IMR-90 (cell line): ENCODE measurements at places on chromosomes 11 and 22. TPM values are rescaled to one million over a fixed set of nuclear protein-coding genes. Genes with fewer than 3 reads are reported as not detected.

DNA sequence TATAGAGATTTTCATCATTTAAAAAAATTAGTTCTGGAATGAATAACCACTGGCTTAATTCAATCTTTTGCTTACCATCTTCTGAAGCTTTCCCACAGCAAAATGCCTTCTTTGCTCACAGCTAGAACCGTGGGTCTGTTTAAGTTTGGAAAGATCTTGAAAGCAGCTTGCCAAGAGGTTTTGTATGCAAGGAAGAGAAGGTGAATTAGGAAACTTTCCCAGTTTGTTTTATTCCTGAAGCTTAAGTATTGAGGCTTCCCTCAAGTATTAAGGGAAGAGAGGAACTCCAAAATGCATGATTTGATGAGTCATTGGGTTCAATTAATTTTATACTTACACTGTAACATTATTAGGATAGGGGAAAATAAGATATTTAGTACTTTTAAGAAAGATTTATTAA, 1.9 kb upstream of the ARHGEF12 start:
- H3K27me3 ChIP-seq = no peaks in the 10 kb centered on the region
- peaks cover 13% of the 10 kb centered on the region for H3K4me1 ChIP-seq
- H3K27ac ChIP-seq = no peak overlapping the region
- H3K4me3 ChIP-seq = no peak overlapping the region
- H3K36me3 ChIP-seq = peaks cover 7% of the 10 kb centered on the region

DNA sequence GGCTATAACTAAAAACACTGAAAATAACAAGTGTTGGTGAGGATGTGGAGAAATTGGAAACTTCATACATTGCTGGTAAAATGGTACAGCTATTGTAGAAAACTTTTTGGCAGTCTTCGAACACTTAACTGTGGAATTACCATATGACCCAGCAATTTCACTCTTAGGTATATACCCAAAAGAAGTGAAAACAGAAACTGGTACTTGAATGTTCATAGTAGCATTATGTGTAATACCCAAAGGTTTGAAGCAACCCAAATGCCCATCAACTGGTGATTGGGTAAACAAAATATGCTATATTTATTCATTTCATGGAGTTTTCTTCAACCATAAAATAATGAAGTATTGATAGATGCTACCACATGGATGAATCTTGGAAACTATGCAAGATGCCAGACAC, 40.8 kb upstream of the FTH1 start:
- H3K4me1 ChIP-seq = peaks cover 14% of the 10 kb centered on the region; the same call in 1 of the 2 replicates
- H3K27me3 ChIP-seq = peaks cover 3% of the 10 kb centered on the region; the same call in 1 of the 2 replicates
- no peak for DNase-seq
- H3K36me3 ChIP-seq = no peaks in the 10 kb centered on the region

GRCh38 chr11:86167499-86168164, 76.9 kb upstream of the EED start:
- no peaks in the 10 kb centered on the region for H3K36me3 ChIP-seq
- no peaks in the 10 kb centered on the region for H3K27me3 ChIP-seq
- peaks cover 6% of the 10 kb centered on the region for H3K4me1 ChIP-seq

DNA sequence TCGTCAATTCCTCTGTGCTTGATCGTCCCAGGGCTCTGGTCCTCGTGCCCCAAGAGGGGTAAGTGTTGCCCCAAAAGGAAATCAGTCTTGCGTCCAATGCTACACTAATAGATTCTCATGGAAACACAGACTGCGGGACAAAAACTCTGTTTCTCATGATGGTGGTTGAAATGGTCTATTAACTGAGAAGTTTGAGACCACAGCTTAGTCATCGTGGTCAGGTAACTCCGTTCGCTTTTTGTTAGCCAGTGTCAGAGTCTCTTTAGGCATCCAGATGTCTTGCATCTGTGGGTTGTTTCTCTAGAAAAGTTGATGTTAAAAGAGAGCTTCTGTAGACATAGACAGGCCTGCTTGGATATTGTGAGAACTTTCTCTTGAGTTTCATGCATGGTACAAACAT, 104.6 kb upstream of the SORL1-AS1 start:
- no peak overlapping the region for H3K27ac ChIP-seq
- no peaks in the 10 kb centered on the region for H3K36me3 ChIP-seq
- no peaks in the 10 kb centered on the region; the same call in none of the 2 replicates for H3K27me3 ChIP-seq

DNA sequence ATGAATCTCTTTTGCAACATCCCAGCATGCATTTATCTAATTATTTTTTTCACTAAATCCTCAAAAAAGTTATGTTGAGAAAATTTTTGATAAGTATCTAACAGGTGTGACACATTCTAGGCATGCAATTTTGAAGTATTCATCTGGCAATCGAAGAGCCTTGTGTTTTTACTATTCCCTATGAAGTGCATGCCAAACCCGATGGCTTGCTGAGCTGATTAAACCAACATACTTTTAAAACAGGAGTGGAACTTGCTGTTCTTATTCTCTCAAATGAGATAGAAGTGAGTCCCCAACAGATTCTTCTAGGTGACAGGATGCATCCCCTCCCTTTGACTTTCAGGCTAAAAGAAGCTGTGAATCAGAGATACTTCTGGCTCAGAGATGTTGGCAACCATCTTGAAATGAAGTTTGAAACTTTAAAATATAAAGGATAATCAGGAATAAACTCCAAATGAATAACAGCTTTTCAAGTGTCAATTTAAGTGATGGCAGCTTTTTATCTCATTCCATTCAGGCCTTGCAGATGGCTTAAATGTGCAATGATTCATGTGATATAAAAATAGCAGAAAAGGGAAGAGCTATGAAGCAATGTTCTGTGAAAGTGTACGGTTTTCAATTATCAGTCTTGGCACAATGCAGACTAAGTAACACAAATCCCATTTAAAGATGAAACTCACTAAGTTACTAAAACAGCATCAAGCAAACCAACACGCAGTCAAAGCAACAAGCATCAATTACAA, 67.7 kb downstream of the APOL5 start:
- no peak for DNase-seq
- H3K36me3 ChIP-seq = peaks cover 17% of the 10 kb centered on the region
- peaks cover 16% of the 10 kb centered on the region for H3K4me1 ChIP-seq
- H3K27ac ChIP-seq = no peak overlapping the region

DNA sequence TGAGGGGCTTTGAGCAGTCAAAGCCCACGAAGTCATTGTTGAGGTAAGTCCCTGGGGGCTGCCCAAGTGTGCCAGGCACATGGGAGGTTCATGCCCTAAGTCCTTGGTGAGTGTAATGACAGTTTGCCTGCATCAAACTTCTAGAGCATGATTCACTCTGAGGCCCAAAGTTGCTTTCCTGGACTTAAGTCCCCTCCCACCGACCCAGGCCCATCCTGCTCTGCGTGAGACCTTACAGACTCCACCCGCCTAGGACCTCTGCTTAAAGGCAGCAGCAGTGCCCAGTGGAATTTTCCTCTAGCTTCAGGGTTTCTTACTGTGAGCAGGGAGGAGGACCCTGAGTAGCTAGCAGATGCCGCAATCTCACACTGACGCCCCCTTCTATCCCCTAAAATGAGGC, 5.7 kb upstream of the PVALB start:
- DNase-seq = no peak
- peaks cover 58% of the 10 kb centered on the region for H3K27me3 ChIP-seq
- no peaks in the 10 kb centered on the region for H3K36me3 ChIP-seq
- no peak overlapping the region for H3K27ac ChIP-seq
- no peak overlapping the region for H3K4me3 ChIP-seq

DNA sequence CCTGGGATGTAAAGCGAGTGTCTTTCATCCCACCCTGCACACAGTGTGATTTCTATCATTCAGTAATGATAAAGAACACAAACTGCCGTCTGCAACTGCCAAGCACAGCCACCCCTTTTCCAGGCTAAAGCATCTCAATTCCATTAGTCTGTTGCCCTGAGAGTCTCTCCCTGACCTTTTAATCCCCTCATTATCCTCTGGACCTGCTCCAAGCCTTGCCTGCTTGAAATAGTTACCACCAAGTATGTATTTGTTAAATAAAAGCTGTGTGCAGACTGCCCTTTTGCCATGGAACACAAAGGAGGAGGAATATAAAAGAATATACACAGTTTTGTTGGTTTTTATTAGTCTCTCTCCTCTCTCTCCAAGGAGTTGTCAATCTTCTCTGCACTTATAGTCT, 13.0 kb downstream of the GRAP2 start:
- DNase-seq = no peak
- H3K27me3 ChIP-seq = peaks cover 45% of the 10 kb centered on the region
- H3K36me3 ChIP-seq = no peaks in the 10 kb centered on the region

- H3K4me1 ChIP-seq = no peaks in the 10 kb centered on the region
- H3K27ac ChIP-seq = no peak overlapping the region
- no peak overlapping the region for H3K4me3 ChIP-seq
- H3K27me3 ChIP-seq = no peaks in the 10 kb centered on the region
These were observed 322.7 kb downstream of the CADM1 start for GRCh38 chr11:115181538-115181937.

GRCh38 chr11:12397931-12398334, 20.6 kb downstream of the PARVA start:
- H3K36me3 ChIP-seq = peaks cover 11% of the 10 kb centered on the region
- peak; percentile 99 for DNase-seq
- peak overlapping the region; percentile 68 for H3K27ac ChIP-seq
- H3K4me3 ChIP-seq = no peak overlapping the region
- H3K27me3 ChIP-seq = no peaks in the 10 kb centered on the region

DNA sequence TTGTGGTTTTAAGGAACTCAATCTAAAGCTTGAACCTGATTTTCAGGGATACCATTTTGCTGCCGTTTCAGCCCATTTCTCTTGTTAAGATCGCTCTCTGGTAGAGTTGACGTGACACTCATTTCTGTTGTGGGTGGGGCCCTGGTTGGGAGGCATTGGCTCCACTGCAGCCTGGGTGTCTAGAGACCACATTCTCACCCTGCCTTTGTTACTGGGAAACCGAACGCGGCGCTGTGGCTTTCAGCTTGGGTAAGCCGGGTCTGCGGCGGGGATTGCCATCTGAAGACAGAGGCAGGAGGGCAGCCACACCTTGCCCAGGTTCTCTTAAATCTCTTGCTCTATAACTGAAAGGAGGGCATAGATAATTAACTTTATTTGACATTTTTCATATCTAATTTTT, 3.2 kb downstream of the EHF start:
- H3K4me3 ChIP-seq = no peak overlapping the region
- DNase-seq = no peak
- H3K4me1 ChIP-seq = peaks cover 3% of the 10 kb centered on the region; the same call in 1 of the 2 replicates

DNA sequence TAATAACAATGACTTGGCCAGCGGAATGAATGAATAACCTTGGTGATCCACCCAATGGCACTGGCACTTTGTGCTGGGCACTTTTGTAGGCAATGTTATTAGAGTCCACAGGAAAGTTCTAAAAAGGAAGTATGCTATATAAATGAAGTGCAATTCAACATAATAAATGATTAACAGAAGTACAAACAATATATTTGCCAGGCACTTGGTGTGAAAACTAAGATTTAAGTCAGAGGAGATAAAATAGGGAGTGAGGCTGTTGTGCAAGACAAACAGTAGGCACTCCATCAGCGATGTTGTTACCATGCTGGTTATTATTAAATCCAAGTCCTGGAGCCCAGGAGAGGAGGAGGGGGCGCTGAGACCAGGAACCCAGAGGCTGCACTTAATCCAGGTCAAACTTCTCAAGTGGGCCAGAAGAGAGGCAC, 173.8 kb downstream of the LARGE1 start:
- no peaks in the 10 kb centered on the region for H3K4me1 ChIP-seq
- no peak overlapping the region for H3K27ac ChIP-seq
- no peak overlapping the region for H3K4me3 ChIP-seq
- H3K36me3 ChIP-seq = no peaks in the 10 kb centered on the region; the same call in 1 of the 2 replicates

The PANX2 gene
- under 0.01 and 0.18 TPM in 2 replicates for total RNA-seq

The RAG2 gene
- total RNA-seq = not detected in 2 replicates

The TTLL1 gene
- total RNA-seq = 9.7 and 10.8 TPM in 2 replicates

The LAYN gene
- total RNA-seq = 92.5 and 111 TPM in 2 replicates

The LMO1 gene
- not detected in 2 replicates for total RNA-seq

The MED17 gene
- 23.3 and 34.7 TPM in 2 replicates for total RNA-seq
